Astrocyte of the hippocampus (primary cell): ENCODE measurements at places on chromosomes 5 and 9.

- DNase-seq, result no peak
Observed at GRCh38 chr5:150542933-150543445, 35.1 kb downstream of the NDST1 start.

DNA sequence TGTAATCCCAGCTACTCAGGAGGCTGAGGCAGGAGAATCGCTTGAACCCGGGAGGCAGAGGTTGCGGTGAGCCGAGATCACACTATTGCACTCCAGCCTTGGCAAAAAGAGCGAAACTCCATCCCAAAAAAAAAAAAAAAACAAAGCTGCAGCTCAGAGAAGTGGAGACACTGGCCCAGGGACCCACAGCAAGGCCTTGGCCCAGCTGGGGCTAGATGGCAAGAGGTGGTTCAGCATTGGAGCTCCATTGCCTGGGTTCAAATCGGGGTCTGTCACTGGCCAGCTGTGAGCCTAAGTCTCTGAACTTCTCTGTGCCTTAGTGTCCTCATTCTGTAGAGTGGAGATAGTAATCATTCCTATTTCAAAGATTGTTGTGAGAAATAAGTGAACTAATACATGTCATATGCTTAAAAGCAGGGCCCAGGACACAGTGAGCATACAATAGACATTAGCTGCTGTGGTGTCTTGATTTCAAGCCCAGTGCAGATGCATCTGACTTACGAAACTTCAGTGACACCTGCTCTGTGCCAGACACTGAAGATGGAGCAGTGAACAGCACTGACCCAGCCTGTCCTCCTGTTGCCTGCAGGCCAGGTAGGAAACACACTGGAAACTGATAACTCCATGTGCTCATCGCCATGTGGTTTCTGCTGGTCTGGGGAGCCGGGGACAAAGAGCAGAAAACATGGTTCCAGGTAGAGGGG, 127.7 kb downstream of the C9orf50 start:
- no peak for DNase-seq

GRCh38 chr5:113061846-113062780, 85.5 kb downstream of the DCP2 start:
- peak; percentile 83 for DNase-seq

- no peak for DNase-seq
Observed at GRCh38 chr9:93290495-93291434, 106.8 kb downstream of the WNK2 start.

- DNase-seq, result no peak
Observed at GRCh38 chr5:151077419-151077818, 3.4 kb downstream of the TNIP1 start.

- DNase-seq, result no peak
Observed at GRCh38 chr9:22645893-22646292, 199.3 kb downstream of the DMRTA1 start.

DNA sequence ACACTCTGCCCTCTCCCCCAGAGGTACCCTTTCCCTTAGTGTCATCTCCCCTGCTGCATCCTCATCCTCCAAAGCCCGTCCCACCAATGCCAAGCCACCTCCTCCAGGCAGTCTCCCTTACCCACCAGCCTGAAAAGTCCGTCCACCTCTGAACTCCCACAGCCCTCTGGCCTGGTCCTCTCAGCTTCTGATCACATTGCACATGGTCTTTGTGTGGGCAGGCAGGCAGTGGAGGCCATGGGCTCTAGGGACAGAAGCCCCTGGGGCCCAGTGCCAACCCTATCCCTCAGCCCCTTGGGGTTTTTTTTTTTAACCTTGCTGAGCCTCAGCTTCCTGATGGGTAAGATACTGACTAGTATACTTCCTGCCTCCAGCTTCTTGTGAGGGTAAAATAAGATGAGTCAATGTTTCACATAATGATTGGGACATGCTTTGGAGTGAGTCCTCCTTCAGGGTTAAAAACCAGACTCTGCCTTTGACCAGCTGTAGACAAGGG, 19.4 kb downstream of the CSF1R start:
- no peak for DNase-seq
